Head of caudate nucleus (tissue), 42 donors: ENCODE measurements at places on chromosomes 4 and X.

GRCh38 chr4:102868153-102868780 lies 525 bp upstream of the CISD2 start:
- no peak for DNase-seq

GRCh38 chrX:19879181-19879580 lies 8.2 kb downstream of the SH3KBP1 start:
- no peak for DNase-seq

- DNase-seq = no peak
These were observed 84.3 kb downstream of the MTMR1 start for GRCh38 chrX:150777328-150777992.

DNA sequence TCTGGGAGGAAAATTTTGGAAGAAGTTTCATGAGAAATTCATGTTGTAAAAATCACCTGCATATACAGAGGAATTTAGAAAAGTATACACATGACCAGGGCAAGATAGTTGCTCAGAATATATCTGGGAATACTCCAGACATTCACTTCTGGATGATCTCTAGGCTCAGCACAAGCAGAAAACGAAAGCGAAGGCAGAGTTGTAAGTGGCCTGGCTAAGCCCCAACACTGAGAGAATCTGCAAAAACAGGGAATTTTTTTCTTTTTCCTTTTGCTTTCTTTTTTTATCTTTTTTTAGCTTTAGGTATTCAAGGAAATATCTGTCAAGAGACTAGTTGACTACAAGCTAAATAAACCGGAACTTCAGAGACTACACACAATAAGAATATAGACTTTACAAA lies 207.2 kb downstream of the FGF13 start:
- DNase-seq = no peak

- DNase-seq = no peak
These were observed 67.5 kb downstream of the NEUROG2 start for GRCh38 chr4:112448306-112449132.

DNA sequence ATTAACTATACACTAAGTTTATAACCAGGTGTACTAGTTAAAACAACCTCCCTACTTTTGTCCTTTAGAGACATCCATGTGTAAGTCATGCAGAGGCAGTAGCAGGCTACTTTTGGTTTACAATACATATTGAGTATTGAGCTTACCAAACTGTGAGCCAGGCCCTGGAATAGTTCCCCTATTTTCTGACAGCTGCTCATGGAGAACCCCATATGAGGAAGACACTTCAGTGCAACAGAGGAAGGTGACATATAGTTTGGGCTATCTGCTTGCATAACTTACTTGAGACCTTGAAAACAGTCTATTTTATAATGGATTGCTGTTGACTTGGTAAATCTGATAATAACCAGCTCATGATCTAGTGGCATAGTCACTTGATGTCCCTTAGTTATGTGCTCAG lies 190.5 kb downstream of the SH3BGRL start:
- no peak for DNase-seq
